Activated CD4-positive, alpha-beta T cell treated with anti-CD3 and anti-CD28 coated beads for 36 hours (primary cell): ENCODE measurements at places on chromosomes 5 and 9. TPM values are rescaled to one million over a fixed set of nuclear protein-coding genes. Genes with fewer than 3 reads are reported as not detected.
A peak's percentile ranks its signal among the peaks of the same experiment; 100 is the strongest.

CAMK2A gene
- total RNA-seq = not detected

FGD3 gene
- 66.7 TPM for total RNA-seq

GPR151 gene
- not detected for total RNA-seq

SLC36A2 gene
- not detected for total RNA-seq

CFAP90 gene
- total RNA-seq = not detected

SLC6A19 gene
- total RNA-seq = not detected

KCNIP1 gene
- total RNA-seq = not detected

SPINK6 gene
- not detected for total RNA-seq

DNA sequence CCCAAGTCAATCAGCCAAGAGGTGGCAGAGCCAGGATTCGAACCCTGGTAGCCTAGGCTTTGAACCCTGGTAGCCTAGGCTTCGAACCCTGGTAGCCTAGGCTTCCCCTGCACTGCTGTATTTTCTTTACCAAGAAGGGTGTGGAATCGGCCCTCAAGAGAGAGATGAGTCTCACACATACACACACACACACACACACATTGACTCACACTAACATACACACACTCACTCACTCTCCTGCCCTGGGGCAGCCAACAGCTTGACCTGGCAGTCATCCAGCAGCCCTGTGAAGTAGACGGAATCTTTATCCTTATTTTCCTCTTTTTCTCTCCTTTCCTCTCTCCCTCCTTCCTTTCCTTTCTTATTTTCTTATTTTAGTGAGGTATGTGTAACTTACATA lies 55.4 kb upstream of the RPL26L1 start:
- H3K4me1 ChIP-seq = peaks cover 2% of the 10 kb centered on the region
- no peak for DNase-seq
- no peak overlapping the region for H3K27ac ChIP-seq
- H3K27me3 ChIP-seq = no peaks in the 10 kb centered on the region
- H3K36me3 ChIP-seq = peaks cover 2% of the 10 kb centered on the region
- no peak overlapping the region for H3K4me3 ChIP-seq

- no peak overlapping the region for H3K27ac ChIP-seq
- no peaks in the 10 kb centered on the region for H3K36me3 ChIP-seq
- H3K27me3 ChIP-seq = peaks cover 32% of the 10 kb centered on the region
- H3K4me1 ChIP-seq = peaks cover 8% of the 10 kb centered on the region
- DNase-seq = no peak
Observed at GRCh38 chr9:90979138-90979551, 177.5 kb downstream of the SYK start.

DNA sequence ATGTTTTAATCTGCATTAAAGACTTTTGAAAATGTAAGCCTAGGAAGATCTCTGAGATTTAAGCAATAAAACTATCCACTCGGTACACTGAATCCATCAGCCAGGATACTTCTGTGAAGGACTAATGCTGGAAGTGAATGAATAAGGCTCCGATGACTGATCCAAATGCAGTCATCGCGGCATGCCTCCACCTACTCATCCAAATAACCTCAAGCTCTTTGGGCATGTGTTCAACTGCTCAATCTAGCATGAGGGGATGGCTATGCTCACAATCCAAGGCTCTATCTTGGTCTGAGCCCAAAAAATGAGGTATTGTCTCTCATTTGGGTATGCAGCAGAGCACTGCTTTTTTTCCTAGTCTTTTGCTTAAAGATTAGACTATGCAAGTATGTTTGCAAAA lies 19.2 kb downstream of the MARCHF3 start:
- no peak overlapping the region for H3K4me3 ChIP-seq
- DNase-seq = no peak
- H3K36me3 ChIP-seq = no peaks in the 10 kb centered on the region

GRCh38 chr5:58037899-58038298 lies 422.0 kb downstream of the PLK2 start:
- H3K27me3 ChIP-seq = peaks cover 2% of the 10 kb centered on the region
- H3K27ac ChIP-seq = no peak overlapping the region
- no peak for DNase-seq
- H3K36me3 ChIP-seq = no peaks in the 10 kb centered on the region
- no peak overlapping the region for H3K4me3 ChIP-seq

DNA sequence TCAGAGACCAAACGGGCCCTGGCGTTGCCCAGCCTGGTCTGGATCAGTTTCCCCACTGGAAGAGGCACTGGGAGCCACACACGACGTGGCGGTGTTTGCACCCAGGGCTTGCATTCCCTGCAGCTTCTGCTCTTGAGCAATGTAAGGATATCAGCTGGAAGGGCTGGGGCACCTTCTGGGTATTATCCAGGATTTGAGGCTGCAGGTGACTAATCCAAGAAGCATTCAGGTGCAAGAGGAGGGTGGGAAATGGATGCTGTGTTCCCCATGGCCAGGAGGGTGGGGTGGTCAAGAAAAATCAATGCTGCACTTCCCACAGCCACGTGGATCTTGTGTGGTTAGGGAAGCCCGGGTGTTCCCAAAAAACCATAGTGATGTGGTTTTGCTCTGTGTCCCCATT lies 430.9 kb downstream of the IRX2 start:
- peaks cover 8% of the 10 kb centered on the region for H3K27me3 ChIP-seq
- no peaks in the 10 kb centered on the region for H3K4me1 ChIP-seq
- no peak overlapping the region for H3K27ac ChIP-seq
- no peak for DNase-seq
- H3K36me3 ChIP-seq = no peaks in the 10 kb centered on the region

- H3K4me3 ChIP-seq = no peak overlapping the region
- no peaks in the 10 kb centered on the region for H3K36me3 ChIP-seq
- no peaks in the 10 kb centered on the region for H3K27me3 ChIP-seq
- no peaks in the 10 kb centered on the region for H3K4me1 ChIP-seq
- no peak for DNase-seq
Observed at GRCh38 chr9:118273048-118273447, 568.8 kb downstream of the TLR4 start.

DNA sequence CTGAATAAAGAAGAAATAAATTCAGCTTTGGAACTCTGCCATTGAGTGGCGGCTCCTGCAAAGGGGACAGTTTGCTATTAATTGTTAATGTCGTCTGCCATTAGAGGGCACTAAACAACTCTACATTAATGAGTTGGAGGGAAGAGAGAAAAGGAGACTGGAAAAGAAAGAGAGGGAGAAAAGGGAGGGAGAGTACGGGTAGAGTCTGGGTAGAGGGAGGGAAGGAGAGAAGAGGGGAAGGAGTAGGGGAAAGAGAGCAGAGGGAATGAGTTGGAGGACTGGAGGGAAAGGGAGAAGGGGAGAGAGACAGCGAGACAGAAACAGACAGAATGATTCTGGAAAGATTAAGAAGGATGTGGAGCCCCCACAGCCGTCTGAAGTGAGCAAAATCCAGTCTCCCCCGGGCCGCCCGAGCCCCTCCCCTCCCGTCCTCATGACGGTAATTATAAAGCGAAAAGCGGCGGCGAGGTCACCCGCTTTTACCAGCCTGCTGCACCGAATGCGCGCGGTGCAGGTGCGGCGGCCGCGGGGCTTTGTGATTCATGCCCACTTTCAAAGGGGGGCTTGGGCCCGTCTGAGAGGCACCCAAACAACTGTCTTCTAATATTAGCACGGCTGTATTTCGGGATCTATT lies 1.9 kb upstream of the FST start:
- H3K4me1 ChIP-seq = peaks cover 37% of the 10 kb centered on the region
- H3K27me3 ChIP-seq = peaks cover 56% of the 10 kb centered on the region
- no peaks in the 10 kb centered on the region for H3K36me3 ChIP-seq
- H3K4me3 ChIP-seq = peak overlapping the region; percentile 76
- no peak overlapping the region for H3K27ac ChIP-seq
- peak; percentile 43 for DNase-seq

- no peaks in the 10 kb centered on the region for H3K4me1 ChIP-seq
- no peak for DNase-seq
- no peaks in the 10 kb centered on the region for H3K27me3 ChIP-seq
- H3K36me3 ChIP-seq = peaks cover 36% of the 10 kb centered on the region
- H3K4me3 ChIP-seq = no peak overlapping the region
- no peak overlapping the region for H3K27ac ChIP-seq
Observed at GRCh38 chr5:77707791-77708190, 68.3 kb downstream of the TBCA start.

DNA sequence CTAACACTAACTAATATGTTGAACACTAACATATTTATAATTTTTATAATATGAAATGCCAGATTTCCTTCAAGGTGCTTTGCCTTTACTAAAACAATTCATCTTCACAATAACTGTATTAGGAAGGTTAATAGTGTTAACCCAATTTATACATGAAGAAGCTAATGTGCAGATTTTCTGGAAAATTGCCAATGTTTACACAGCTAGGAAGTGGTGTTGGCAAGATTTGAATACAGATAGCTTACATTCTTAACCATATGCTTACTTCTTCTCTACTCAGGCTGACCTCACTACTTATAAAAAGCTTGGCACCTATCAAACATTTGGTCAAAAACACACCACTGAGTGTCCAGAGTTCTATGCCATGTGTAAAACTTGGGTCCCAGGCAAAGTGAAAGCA lies 445.4 kb upstream of the ITGA1 start:
- no peak overlapping the region for H3K27ac ChIP-seq
- no peaks in the 10 kb centered on the region for H3K4me1 ChIP-seq
- H3K36me3 ChIP-seq = no peaks in the 10 kb centered on the region
- no peaks in the 10 kb centered on the region for H3K27me3 ChIP-seq
- H3K4me3 ChIP-seq = no peak overlapping the region

GRCh38 chr5:171226096-171226754 lies 82.8 kb upstream of the TLX3 start:
- no peak overlapping the region for H3K27ac ChIP-seq
- no peak overlapping the region for H3K4me3 ChIP-seq
- H3K4me1 ChIP-seq = no peaks in the 10 kb centered on the region

- peaks cover 4% of the 10 kb centered on the region for H3K36me3 ChIP-seq
- H3K4me3 ChIP-seq = no peak overlapping the region
- DNase-seq = no peak
- H3K4me1 ChIP-seq = peaks cover 2% of the 10 kb centered on the region
Observed at GRCh38 chr9:94082956-94083355, 1.3 kb upstream of the PTPDC1 start.

DNA sequence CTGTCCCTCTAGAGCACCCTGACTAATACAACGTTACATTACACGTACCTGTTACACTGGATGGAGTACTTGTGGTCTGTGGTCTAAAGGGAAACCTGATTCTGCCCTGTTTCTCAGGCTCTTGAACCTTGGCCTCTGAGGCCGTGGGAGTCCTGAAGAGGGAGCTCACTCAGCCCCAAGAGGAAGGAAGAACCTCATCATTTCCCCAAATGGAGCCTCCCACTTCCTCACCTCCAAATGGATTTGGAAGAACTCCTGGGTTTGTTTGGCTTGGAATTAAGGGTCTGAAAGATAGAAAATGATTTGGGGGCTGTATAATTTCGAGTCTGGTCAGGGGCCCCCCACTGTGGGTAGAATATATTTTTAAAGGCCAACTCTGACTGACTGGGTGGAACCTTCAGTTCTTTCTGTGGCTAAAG lies 200.2 kb downstream of the SEMA6A start:
- H3K36me3 ChIP-seq = peaks cover 8% of the 10 kb centered on the region
- H3K4me1 ChIP-seq = peaks cover 20% of the 10 kb centered on the region
- no peak for DNase-seq
- H3K27ac ChIP-seq = no peak overlapping the region

GRCh38 chr5:6554812-6555211 lies 78.0 kb downstream of the NSUN2 start:
- no peaks in the 10 kb centered on the region for H3K4me1 ChIP-seq
- H3K27ac ChIP-seq = no peak overlapping the region
- H3K4me3 ChIP-seq = no peak overlapping the region
- no peaks in the 10 kb centered on the region for H3K36me3 ChIP-seq

DNA sequence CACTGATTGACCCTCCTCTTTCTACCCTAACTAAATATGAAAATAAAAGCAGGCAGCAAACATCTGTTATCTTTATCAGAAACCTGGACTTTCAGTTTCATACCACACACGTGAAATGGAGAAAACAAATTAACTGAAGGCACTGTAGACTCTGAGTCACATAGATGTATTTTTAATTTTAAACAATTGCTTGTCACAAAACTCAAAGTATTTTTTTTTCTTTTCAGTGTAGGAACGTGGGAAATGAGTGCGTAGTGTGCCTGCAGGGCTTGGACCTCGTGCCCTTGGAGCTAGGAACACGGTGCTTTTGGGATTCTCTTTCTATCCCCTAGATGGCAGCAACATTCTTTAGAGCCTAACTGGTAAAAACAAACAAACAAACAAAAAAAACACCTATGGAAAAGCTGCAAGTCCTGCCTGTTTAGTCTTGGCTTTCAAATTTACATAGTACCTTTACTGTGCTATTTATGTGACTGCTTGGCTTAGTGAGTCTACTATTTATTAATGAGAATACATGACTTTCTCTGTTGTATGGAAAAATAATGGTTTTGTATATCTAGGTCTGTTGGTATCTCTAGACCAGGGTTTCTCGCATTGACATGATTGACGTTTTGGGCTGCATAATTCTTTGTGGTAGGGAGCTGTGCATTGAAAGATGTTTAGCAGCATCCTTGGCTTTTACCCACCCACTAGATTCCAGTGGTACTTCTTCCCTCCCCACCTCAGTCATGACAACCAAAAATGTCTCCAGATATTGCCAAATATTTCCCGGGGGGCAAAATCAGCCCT lies 16.8 kb upstream of the ACTBL2 start:
- H3K36me3 ChIP-seq = no peaks in the 10 kb centered on the region
- H3K4me3 ChIP-seq = peak overlapping the region; percentile 33
- H3K4me1 ChIP-seq = peaks cover 27% of the 10 kb centered on the region
- peak; percentile 28 for DNase-seq
- peaks cover 2% of the 10 kb centered on the region for H3K27me3 ChIP-seq

- H3K4me3 ChIP-seq = no peak overlapping the region
- H3K27ac ChIP-seq = no peak overlapping the region
- peaks cover 2% of the 10 kb centered on the region for H3K27me3 ChIP-seq
Observed at GRCh38 chr5:139675213-139675612, 27.1 kb downstream of the CXXC5 start.

- no peak overlapping the region for H3K4me3 ChIP-seq
- no peaks in the 10 kb centered on the region for H3K4me1 ChIP-seq
- no peak overlapping the region for H3K27ac ChIP-seq
- H3K36me3 ChIP-seq = no peaks in the 10 kb centered on the region
- DNase-seq = no peak
- no peaks in the 10 kb centered on the region for H3K27me3 ChIP-seq
Observed at GRCh38 chr5:133785182-133785581, 172.8 kb upstream of the FSTL4 start.
